Retinal pigment epithelial cell (primary cell): ENCODE measurements at places on chromosomes 6 and 20.

GRCh38 chr6:27889628-27890444 lies 22.4 kb downstream of the OR2B2 start:
- DNase-seq, result no peak

DNA sequence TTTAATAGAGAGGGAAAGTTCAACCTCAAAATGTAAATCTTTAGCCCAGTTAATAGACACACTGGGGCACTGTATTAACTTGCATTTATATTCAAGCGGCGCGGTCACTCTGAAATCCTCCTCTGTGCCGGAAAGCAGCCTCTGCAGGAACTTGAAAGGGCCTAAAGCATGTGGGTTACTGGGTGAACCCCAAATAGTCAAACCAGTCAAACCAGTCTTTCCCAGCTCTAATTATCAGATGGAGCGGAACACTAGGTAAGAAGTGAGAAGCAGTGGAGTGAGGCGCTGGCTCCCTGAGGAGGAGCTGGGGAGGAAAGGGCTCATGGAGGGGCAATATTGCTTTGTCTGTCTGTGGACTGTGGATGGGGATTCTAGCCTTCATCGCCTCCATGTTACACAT lies 531.3 kb downstream of the QKI start:
- DNase-seq, result no peak

DNA sequence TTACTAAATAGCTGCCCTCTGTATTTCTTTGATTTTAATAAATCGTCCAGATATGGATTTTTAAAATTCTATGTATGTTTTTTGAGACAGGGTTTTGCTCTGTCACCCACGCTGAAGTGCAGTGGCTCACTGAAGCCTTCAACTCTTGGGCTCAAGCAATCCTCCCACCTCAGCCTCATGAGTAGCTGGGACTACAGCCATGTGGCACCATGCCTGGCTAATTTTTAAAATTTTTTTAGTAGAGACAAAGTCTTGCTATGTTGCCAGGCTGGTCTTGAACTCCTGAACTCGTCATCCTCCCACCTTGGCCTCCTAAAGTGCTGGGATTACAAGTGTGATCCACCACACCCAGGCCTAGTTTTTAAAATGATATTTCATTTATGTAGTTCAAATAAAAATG lies 47.4 kb upstream of the DDR1 start:
- no peak for DNase-seq

- DNase-seq, result no peak
Observed at GRCh38 chr20:9409352-9409751, 105.0 kb upstream of the LAMP5 start.
